Dorsolateral prefrontal cortex (tissue), 122 donors: ENCODE measurements at places on chromosomes 7 and 10.

DNA sequence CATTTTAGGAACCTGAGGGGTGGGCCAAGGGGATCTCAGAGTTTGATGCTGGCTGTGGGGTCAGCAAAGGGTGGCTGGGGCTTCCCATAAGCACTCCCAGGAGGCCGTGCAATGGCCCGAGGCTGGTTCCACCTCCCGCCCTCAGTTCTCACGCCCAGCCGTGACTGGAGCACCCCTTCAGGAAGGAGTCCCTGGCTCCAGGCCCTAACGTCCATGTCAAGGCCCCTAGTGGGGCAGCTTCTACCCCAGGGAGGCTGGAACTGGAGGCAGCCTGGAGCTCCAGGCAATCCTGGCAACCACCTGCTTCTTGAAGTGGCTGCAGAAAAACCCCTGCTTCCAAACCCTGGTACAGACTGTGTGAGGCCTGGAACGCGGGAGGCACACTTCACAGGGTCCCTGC lies 165.5 kb downstream of the DIP2C start:
- no peak for DNase-seq

DNA sequence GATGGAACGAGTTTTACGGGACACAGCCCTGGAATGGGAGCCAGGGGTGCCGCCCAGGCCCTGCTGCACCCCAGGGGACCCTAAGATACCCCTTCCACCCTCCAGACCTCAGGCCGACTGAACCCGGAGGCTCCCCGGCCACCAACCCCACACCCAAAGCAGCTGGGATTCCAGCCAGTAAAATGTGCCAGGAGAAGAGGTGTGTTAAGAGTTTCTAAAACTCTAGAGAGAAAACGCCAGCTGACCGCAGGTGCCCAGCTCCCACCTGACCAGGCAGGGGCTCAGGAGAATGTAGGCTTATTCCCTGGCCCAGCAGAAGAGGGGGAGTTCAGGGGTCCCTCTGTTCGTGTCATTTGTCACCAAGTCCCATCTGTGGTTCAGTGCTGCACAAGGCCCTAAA lies 17.5 kb downstream of the NUDT1 start:
- no peak for DNase-seq

DNA sequence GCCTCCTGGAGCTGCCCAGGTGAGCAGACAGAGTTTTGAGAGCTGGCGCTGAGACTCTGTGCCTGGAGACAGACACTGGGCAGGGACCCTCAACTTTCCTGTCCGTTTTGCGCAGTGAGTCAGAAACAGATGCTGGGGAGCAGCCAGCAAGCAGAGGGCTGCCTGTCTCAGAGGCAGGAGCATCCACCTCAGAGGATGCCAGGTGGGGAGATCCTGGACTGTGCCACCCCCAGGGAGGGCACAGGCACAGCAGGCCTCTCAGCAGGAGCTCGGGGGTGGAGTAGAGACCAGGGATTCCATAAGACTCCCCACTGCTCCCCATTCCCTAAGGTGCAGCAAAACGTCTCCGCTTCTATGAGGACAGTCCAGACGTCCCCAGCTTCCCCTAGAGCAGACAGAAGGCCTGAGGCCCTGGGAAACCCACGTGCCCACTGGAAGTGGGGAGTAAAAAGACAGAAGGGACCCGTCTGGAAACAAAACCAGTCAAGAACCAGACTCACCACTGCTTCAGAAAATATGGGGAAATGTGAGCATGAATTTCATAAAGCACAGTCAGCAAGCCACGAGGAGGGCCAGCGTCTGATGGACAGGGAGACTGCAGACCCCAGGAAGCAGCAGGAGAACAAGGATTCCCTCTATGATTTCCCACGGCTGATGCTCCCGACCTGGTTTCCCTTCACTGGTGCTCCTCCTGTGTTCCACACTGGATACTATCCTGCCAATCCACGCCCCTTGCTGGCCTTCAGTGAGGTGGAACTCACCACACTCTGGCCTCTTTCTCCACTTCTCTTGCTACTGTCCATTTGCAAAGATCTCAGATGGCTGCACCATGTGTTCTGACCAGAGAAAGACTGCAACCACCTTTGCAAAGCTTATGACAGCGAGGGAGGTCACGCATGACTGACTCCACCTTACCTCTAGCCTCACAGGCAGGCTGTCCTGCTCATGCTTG lies 151.3 kb upstream of the FAM20C start:
- no peak for DNase-seq

DNA sequence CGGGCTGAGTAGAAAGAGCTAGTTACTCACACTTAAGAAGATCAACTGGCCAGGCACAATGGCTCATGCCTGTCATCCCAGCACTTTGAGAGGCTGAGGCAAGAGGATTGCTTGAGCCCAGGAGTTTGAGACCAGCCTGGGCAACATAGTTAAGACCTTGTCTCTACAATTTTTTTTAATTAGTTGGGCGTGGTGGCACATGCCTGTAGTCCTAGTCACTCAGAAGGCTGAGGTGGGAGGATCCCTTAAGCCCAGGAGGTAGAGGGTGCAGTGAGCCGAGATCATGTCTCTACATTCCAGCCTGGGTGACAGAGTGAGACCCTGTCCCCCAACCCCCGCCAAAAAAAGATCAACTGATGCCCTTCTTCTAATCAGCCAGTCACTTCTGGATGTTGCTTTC lies 74.6 kb upstream of the ATP6V0A4 start:
- no peak for DNase-seq

GRCh38 chr10:73876971-73877370 lies 2.6 kb upstream of the CAMK2G start:
- DNase-seq, result no peak

- no peak for DNase-seq
These were observed 24.4 kb downstream of the GSDME start for GRCh38 chr7:24732646-24733413.

- DNase-seq, result no peak
These were observed 235.1 kb downstream of the SEMA3E start for GRCh38 chr7:83413831-83414230.
